ENCODE measurements at places on chromosomes 12 and 14.

GRCh38 chr14:104331871-104332605, 193.7 kb downstream of the KIF26A start:
- DNase-seq: peak; percentile 45

DNA sequence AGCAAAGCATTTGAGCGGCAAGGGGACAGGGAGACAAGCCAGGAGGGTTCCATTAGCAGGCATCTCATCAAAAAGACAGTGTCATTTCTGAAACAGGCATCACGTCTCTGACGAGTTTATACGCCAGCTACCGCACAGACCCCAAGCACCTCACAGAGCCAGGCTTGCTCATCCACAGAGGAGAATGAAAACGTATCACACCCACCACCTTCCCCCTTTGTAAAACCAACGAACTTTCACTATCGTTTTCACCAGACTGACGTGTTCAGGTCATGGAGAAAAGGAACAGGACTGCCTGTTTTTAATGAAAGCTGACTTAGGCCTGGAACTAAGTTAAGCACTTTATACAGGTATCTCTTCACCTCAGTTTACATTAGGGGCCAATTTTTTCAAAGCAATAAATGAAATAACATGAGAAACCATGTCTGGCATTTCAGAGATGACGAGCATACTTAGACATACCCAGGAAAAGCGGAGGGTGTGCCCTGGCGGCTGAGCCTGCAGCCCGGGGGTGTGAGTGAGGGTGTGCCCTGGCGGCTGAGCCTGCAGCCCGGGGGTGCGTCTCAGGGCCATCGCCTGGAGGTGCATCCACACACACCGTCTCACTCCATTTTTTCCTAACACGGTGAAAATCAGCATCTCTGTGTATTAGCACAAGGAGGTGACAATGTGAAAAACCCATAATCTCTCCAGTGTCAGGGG, 41.9 kb downstream of the STX2 start:
- no peak for DNase-seq

GRCh38 chr12:123398177-123398549, 14.2 kb downstream of the KMT5A start:
- no peak for DNase-seq

GRCh38 chr14:23058654-23059504, 1.6 kb upstream of the CDH24 start:
- DNase-seq: no peak

- DNase-seq: no peak
Observed at GRCh38 chr14:103107941-103108748, 13.6 kb downstream of the EXOC3L4 start.

- no peak for DNase-seq
Observed at GRCh38 chr14:30211326-30211725, 283.7 kb upstream of the PRKD1 start.

- peak; percentile 50 for DNase-seq
Observed at GRCh38 chr12:3996322-3996721, 123.1 kb upstream of the PARP11 start.

DNA sequence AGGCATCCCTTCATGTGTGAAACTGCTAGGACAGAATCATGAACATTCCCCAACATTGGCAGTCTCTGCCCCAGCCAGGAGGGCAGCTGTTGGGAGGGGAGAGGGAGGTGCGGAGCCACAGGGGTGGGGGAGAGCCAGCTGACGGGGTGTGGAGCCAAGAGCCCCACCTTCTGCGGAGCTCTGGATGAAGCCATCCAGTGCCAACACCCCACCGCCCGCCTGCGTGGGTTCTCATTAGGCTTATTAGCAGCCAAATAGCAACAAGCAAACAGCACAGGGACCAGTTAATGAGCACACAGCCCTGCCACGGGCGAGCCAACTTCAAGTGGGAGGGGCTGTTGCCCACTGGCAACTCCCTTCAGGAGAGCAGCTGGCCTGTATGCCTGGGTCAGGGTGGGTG, 12.1 kb downstream of the LTBP2 start:
- no peak for DNase-seq

- no peak for DNase-seq
Observed at GRCh38 chr14:34050606-34051005, 99.7 kb upstream of the EGLN3 start.

DNA sequence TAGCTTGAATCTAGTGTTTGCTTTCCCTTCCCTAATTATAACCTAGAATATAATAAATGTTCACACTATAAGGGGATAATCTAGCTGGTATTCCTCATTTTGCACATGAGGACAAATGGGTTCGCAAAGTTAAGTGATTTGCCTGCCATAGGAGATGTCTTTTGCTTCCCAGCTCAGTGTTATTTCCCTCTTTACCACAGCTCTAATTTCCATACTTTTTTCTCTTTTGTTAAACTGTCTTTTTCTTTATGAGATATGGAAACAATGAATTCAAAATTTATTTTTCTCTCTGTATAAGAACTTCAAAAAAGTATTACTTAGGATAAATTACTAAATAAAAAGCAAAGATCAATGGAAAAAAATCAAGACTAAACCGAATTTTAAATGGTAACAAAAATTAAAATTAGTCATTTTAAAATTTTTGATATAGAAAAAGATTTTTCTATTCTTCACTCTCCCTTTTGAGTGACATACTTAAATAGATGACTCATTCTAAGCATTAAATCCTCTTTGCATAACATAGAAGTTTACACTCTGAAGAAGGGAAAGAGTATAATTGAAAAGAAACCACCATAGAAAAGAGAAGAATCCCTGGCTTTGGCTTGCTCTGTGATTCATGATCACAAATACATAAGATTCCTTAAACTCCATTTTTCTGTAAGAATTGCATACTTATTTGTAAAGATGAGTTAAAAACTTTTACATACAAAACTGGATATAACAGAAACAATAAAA, 97.3 kb downstream of the INSM2 start:
- DNase-seq: no peak

GRCh38 chr12:121110211-121110940, 22.3 kb upstream of the P2RX7 start:
- DNase-seq: peak; percentile 78

GRCh38 chr14:95832012-95832411, 44.6 kb upstream of the TUNAR start:
- DNase-seq: peak; percentile 53

DNA sequence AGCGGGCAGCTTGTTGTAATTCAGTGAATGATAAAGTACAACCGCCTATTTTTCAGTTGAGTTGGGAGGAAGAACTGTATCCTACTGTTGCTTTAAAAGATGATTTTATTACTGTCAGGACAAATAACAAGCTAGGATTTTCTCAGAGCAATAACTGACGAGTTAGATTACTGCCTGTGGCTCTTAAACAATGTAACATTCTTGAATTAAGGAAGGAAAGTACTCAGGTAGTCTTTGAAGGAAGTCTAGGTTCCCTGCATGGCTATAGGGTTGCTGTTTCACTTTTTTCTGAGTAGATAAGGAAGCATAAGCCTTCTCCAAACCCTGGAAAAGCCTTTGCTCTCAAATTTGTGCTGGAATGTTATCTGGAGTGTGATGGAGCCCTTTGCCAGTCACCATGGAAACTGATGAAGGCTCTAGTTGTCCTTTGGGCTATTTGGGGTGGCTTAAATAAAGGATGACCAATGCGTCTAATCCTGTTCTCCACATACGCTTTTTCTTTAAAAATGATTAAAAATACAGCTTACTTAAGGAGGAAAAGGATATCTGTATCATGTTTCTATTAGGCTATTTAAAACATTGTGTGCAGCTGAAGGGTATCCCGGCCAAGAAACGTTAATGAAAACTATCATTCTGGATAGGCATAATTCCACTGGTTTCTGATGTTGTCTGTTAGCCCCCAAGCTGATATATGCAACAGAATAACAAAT, 17.7 kb downstream of the NUBPL start:
- no peak for DNase-seq
